Hematopoietic multipotent progenitor cell treated with erythropoietin and hydrocortisone succinate and interleukin-3 and kit ligand, for 17 days (in vitro differentiated cells): ENCODE measurements at places on chromosomes 16 and 17.
A peak's percentile ranks its signal among the peaks of the same experiment; 100 is the strongest.

- DNase-seq: peak; percentile 91
Observed at GRCh38 chr17:44269535-44270240, 1.8 kb upstream of the SLC4A1 start.

- peak; percentile 31 for DNase-seq
Observed at GRCh38 chr17:31517524-31517923, 126.0 kb downstream of the RAB11FIP4 start.

DNA sequence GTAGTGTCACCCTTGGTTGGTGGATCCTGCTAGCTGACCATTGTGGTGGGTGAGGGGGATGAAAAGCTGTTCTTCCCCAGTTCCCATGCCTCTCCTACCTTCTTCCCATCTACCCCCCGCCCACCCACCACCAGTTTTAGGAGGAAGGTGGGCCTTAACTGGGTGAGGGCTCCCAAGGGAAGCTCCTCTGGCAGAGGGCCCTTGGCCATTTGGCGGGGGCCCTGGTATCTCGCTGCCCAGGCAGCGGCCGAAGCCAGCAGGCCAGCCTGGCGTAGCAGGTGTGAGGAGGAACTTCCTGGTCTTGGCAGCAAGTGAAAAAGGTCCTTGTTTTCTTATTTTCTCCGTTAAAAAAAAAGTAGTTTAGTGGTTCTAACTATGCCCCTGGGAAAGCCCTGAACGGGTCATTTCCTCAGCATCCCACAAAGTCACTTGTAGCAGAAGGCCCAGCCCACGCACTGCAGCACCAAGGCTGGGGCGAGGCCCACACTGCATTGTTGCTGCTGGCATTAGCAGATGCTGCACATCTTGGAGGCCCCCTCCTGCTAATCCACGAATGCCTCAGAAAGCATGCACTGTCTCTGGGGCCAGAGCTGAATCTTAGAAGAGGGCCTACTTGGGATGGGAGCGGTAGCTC, 72.5 kb downstream of the MPRIP start:
- DNase-seq: no peak

DNA sequence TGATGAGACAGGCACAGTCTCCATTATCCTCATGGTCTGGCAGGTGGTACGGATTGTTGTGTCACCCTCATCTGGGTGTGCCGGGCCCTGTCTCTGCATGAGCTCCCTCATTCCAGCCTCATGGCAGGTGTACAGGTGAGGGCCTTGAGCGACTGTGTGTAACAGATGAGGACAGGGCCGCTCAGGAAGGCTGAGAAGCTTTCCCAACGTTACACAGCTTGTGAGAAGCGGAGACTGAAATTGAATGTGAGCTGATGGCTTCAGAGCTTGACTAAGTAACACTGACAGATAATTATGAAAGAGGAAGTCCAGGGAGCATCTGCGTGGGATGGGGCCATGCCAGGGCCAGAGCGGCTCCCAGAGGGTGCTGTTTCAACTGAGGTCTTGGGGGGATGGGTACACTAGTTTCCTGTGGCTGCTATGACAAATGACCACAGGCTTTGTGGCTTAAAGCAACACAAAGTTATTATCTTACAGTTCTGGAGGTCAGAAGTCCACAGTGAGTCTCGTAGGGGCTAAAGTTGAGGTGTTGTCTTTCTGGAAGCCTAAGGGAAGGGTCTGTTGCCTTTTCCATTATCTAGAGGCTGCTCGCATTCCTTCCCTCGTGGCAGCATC, 36.7 kb downstream of the CMIP start:
- no peak for DNase-seq

DNA sequence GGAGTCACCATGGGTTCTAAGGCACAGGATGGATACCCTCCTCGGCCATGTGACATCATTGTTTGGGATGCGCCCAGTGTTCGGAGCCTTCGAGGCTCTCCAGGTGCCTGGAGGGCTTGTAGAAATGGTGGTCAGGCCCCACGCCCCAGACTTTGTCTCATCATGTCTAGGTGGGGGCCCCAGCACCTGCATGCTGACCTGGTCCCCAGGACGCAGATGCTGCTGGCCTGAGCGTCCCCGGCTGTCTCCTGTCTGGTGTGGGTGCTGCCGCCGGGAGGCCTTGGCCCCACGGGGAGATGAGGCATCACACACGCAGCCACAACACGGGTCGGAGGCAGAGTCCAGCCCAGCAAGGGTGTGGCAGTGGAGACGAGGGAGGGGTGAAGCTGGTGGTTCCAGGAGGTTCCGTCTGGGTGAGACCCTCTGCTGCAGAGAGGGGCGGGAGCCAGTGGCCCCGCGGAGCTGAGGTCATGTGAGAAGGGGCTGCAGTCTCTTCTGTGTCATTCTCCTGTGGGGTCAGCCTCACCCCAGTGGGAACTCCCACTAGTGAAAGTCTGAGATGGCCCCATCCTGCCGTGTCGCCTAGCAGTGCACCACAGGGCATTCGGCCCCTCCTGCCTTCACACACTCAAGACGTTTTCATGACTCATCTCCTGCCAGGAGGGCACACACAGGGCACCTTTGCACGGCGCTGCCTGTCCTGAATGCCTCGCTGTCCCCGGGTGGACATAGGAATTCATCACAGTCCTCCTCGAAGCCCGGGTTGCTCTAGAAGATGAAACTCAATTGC, 46.6 kb downstream of the JPH3 start:
- no peak for DNase-seq

DNA sequence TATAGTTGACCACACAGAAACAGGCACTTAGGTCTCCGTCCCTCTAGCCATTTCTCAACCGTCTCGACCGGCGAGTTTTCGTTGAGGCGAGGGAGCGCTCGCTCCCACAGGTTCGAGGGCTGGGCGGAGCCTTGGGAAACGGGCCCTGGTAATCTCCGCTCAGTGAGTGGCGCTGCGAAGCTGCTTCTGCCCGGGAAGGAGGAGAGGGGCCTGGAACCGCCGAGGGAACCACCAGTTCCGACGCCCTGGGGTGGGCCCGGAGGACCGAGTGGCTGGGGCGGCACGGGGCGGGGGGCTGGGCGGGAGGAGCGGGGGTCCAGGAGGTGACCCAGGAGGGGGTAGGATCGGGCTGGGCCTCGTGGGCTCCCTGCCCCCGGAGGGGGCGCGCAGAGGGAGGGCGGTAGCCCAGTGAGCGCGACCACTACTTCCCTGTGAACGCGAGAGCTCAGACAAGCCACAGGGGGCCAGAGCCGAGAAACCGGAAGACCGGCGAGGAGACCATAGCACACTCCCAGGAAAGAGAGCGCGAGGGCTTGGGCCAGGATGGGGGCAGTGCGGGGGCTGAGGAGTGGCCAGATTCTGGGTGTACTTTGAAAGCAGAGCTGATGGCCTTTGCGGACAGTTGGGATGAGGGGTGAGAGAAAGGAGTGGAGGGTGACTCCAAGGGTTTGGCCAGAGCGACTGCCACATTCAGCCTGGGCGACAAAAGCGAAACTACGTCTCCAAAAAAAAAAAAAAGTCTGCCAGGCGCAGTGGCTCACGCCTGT, 29.9 kb upstream of the ARL4D start:
- DNase-seq: peak; percentile 89

DNA sequence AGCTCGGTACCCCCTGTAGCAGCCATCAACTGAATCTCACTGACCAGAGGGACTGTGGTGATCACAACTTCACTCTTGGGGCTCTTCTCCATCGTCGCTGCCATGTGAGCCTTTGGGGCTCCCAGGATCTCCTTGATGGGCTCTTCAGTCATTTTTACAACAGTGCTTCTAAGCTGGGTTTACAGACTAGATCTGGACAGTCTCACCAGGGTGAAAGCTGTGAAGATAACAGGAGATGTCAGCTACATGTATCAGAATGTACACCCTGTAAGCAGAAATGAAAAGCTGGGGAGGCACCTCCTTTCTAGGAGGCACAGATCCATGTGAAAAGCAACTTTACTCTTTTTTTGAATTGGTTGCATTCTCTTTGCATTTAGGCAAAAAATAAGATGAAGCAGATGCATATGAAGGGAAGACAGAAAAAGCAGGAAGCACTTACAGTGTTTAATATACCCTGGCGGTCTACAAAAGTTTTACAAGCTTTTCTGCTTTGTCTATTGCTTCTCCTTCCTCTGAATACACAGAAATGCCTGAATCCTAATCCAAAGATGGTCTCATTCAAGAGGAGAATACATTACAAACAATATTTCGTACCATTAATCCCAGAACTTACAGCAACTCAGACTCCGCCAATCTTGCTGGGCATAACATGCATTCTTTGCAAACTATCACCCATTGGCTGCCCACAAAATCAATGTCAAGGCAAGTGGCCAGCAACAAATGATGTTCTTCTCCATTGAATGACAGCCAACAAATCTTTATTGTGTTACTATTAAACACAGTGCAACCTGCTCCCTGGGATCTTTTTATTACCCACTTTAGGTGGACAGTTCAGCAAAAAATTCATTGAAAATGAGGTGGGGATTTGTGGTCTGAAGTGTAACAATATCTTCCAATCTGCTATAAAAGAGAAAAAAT, 1.5 kb downstream of the TMEM100 start:
- DNase-seq: no peak

DNA sequence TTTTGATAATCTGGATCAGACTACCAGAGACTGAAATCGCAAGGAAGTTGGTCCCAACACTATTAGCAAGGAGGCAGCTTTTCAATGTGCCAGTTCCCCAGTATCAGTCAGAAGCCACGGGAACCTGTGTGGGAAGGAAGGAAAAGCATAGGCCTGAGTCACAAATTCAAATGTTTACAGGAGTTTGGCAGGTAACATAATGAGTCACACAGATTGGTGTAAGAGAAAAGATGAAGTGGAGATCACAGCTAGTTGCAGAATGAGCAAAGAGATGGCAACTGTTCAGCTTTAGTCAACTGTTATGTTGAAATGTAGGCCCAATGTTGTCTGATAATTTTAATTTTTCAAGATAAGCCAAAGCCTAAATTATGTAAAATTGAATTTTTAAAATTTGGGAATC, 28.1 kb upstream of the ITGA2B start:
- DNase-seq: no peak

DNA sequence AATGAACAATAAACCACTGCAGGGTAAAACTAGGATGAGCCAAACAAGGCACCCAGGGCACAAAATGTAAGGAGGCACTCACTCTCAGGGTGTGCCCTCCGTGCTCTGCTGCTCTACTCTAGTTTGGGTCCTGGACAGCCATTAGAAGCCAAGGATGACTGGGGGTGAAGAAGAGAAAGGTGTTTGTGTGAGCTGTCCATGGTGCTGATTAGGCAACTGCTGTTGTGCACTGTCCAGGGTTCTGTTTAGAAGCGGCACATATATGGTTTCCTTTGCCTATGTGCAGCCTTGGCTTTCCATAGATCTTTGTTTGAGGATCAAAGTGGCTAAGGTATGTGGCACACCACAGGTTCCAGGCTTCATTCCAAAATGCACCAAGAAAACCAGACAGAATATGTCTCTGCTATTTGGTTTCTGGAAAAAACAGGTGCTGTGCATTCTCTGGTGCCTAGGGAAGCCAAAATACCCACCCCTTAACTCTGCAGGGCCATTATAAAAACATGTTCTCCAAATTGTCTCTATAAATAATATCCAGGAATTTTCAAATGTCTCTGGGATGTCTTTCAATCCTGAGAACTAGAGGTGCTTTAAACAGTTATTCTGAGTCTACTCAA, 123.5 kb downstream of the CBLN1 start:
- DNase-seq: no peak

- DNase-seq: no peak
Observed at GRCh38 chr17:80826955-80827645, 164.5 kb upstream of the CHMP6 start.

DNA sequence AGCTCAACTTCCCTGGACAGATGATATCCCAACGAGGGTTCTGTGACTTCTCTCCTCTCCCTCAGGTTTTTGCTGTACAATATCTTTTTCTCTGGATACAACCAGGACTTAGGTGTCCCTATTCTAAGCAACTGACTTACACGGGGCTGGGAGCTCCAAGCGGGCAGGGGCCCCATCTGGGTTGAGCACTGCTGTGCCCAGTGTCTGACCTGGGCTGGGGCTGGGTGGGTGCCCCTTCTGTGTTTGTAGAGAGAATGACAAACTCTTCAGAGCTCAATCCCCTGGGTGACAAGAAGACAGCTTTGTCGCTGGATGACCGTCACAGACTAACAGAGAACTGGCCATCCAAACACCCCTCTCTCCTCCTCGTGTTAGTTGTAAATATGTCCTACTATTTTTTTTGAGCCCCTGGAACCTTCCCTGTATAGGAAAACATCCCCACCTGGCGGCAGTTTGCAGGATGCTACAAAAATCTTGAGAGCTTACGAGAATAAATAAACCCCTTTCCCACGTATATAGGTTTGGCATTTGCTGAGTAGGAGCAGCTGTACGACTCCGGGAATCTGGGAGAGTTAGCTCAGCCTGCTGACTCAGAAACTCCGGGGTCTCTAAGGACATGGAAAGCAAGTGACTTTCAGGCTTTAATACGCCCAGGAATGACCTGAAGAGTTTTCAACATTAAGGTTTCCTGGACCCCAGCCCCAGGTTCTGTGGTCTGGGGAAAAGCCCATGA, 23.7 kb upstream of the RCVRN start:
- no peak for DNase-seq

DNA sequence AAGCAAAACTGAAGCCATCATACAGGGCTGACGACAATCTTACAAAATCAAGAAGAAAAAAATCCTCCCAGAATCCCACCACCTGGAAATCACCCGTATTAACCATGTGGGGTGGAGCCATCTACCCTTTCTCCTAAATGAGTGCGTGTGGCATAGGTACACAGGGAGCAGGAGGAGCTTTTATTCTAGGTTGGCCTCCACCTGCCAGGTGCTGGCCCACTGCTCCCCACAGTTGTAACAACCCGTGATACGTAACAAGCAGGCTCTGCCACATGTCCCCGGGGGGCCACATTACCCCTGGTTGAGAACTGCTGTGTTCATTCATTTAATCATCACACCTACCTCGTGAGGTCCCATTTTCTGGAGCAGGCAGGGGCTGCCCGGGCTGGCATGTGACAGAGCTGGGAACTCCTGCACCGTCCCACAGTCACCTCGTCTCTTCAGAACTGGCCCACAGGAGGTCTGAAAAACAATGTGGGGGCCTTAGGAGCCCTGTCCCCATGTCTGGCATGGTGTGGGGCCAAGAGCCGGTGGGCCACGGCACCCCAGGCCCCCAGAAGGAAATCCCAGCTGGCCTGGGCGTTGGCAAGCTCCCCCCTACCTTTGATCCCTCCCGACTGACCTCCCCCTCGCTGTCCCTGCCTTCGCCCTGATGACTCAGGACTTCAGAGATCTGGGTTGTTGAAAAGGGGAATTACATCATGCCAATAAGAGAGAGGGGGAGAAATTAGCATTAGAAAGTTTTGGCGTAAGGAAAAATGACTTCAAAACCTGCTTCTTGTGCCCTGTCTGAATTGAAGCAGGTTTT, 12.9 kb downstream of the CMIP start:
- no peak for DNase-seq

GRCh38 chr16:3214904-3215600, 19.9 kb downstream of the ZNF200 start:
- no peak for DNase-seq
